Naive thymus-derived CD4-positive, alpha-beta T cell (primary cell): ENCODE measurements at places on chromosomes 12 and 14. TPM values are rescaled to one million over a fixed set of nuclear protein-coding genes. Genes with fewer than 3 reads are reported as not detected.

Gene ZBTB42
- 3.9 TPM for total RNA-seq

DNA sequence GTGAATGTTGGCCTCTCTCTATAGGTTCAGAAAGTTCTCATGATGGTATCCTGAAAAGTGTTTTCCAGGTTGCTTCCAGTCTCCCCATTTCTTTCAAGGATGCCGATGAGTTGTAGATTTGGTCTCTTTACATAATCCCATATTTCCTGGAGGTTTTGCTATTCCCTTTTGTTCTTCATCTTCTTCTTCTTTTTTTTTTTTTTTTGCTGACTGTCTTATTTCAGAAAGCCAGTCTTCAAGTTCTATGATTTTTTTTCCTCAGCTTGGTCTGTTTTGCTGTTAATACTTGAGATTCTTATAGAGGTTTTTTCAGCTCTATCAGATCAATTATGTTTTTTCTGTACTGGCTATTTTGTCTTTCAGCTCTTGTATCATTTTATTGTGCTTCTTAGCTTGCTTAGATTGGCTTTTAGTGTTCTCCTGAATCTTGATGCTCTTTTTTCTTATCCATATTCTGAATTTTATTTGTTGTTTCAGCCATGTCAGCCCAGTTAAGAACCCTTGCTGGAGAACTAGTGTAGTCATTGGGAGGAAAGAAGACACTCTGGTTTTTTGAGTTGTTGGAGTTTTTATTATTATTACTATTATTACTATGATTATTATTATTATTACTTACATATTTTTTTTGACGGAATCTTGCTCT is 124.4 kb downstream of the FUT8 start:
- no peak for DNase-seq

Gene ZDHHC22
- total RNA-seq = not detected

DNA sequence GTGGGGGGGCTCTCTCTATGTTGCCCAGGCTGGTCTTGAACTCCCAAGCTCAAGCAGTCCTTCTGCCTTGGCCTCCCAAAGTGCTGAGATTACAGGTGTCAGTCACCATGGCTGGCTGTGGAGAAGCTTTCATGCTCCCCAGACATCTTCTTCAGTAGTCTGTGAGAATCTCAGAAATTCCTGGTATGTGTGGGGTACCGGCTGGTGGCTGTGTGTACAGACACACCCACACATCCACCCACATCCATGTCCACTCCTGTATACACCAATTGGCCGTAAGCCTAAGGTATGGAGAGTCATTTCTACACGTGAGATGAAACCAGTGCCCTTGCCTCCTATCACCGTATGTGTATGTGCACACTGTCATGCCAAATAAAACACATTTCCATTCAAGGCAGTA is 27.8 kb downstream of the GPRC5D start:
- DNase-seq = no peak

GRCh38 chr12:105331805-105332251 is 1.3 kb downstream of the C12orf75 start:
- DNase-seq = no peak

Gene CLEC6A
- total RNA-seq = not detected

Gene GUCY2C
- not detected for total RNA-seq

Gene TSHR
- total RNA-seq = 0.48 TPM

- no peak for DNase-seq
Observed at GRCh38 chr14:85764822-85765221, 234.9 kb downstream of the FLRT2 start.

- DNase-seq = no peak
Observed at GRCh38 chr12:93908846-93909567, 231.8 kb downstream of the CRADD start.

Gene ADAM21
- total RNA-seq = not detected

- DNase-seq = no peak
Observed at GRCh38 chr12:47717046-47717442, 8.2 kb downstream of the ENDOU start.

- DNase-seq = no peak
Observed at GRCh38 chr12:12523229-12523628, 39.4 kb downstream of the DUSP16 start.

- no peak for DNase-seq
Observed at GRCh38 chr12:10027721-10028120, 2.8 kb upstream of the CLEC9A start.

- no peak for DNase-seq
Observed at GRCh38 chr14:91953170-91953985, 5.9 kb upstream of the FBLN5 start.

Gene SLCO1B1
- total RNA-seq = not detected

Gene SCN8A
- total RNA-seq = 0.27 TPM

Gene TOGARAM1
- 17.5 TPM for total RNA-seq

Gene BMAL2
- 0.34 TPM for total RNA-seq

GRCh38 chr12:53500142-53500775 is 824 bp upstream of the TARBP2 start:
- no peak for DNase-seq

DNA sequence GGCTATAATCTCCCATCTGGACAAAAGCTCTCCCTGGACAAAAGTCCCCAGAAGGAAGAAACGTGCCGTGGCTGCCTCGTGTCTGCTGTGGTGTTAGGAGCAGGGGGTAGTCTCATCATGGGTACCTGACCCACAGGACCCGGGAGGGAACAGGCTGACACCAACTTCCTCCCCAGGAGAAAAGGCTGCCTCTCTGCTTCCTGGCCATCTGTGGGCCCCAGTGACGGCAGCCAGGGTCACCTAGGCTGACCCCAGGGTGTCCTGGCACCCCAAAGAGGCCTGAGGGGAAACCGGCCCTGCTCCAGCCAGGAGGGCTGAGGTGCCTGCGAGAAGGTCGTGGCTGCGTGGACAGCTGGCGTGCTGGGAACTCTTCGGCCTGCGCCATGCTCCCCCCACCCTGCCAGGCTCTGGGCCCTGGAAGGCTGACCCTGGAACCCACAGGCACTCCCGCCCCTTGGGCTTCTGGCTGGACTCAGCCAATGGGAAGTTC is 133.9 kb downstream of the RFLNA start:
- no peak for DNase-seq

Gene TCTN1
- 10.2 TPM for total RNA-seq

Gene PTGDR
- 0.22 TPM for total RNA-seq

Gene CHST11
- total RNA-seq = 69.3 and 77.4 TPM in 2 replicates

DNA sequence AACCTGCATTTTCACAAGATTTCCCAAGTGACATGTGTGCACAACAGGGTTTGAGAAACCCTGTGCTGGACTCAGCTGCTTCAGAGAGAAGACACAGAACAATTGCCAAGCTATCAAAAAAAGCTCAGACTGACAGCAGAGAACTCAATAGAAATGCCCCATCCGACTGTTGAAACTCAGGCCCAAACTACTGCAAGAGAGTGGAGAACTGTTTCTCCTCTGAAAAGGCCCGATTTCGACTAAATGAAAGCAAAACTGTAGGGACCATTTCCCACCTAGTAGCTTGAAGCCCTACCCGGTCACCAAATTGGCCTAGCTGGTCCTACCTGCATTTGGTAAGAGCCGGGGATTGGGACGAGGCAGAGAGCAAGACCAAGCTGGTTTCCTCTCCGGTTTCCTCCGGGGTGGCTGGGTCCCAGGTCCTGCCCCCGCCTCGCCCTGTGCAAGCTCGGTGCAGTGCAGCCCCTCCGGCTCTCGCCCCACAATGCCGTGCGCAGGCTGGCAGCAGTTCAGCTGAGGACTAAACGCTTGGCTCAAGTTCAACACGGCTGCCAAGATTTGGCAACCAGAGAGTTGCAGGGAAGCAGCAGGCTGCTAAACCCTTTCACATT is 1180.6 kb downstream of the VRK1 start:
- peak; percentile 46 for DNase-seq

- no peak for DNase-seq
Observed at GRCh38 chr12:103627189-103627855, 40.2 kb downstream of the STAB2 start.

Gene DPF3
- total RNA-seq = 0.24 TPM

DNA sequence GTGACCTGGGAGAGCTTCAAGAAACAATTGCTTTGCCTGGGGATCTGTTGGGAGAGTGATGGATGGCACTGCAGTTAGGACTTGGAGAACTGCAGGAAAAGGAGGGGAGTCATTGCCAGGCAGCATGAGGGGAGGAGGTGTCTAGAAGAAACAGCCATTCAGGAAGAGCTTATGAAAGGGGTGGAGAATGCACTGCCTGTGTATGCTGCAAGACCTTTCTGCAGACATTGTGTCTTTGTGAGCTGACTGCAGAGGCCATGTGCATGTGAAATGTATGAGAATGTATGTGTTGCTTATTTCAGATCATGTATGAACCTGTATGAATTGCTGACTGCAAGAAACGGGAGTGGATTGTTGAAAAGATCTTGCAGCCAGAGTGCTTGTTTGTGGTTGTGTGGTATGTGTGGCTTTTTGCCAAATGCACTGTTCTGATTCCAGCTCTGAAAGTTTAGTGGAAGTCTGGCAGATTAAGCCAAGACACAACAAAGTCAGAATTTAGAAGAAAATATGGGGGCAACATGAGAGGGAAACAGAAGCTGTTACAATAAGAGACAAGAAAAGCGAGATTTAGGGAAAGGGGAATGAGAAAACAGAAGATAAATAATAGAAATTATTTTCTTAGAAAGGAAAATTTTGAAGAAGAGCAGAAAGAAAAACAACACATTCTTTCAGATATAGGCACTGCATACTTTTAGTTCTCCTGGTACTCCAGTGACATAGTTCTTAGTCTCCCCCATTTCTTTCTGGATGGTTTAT is 9.8 kb upstream of the RIMKLB start:
- peak; percentile 14 for DNase-seq

DNA sequence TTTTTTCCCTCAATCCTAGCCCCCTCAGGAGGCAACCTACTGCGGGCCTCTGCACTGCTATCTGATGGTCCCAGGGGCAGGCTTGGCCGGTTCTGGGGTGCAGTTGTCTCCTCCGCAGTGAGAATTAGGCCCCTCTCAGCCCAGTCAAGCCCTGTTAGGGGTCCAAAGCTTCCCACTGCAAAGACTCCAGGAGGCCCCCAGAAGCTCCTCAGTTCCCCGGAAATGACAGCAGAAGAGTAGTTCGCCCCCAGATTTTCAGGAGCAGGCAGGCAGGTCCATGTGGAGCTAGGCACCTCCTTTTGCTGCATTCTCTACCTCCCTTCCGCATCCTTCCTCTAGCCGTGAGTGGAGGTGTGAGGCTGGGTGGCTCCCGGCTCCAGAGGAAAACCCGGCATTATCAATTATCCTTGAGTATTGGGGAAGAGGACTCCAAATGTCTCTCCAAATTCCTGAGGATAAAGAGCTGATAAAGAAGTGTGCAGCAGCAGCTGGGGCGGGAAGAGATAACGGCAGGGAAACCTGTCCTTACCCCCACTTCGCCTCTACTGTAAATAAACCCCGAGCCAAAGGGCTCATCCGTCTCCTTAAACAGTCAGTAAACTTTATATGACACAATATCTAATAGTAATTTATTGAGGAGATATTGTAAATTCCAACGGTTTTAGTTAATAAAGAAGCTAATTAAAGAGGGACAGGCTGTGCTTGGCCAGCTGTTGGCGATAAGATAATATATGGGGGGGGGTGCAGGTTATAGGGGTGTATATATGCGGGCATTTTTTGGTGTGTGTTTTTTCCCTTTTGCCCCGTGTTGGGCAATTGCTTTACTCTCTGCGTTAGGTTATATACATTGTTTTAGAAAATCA is 641 bp upstream of the HOXC12 start:
- no peak for DNase-seq

DNA sequence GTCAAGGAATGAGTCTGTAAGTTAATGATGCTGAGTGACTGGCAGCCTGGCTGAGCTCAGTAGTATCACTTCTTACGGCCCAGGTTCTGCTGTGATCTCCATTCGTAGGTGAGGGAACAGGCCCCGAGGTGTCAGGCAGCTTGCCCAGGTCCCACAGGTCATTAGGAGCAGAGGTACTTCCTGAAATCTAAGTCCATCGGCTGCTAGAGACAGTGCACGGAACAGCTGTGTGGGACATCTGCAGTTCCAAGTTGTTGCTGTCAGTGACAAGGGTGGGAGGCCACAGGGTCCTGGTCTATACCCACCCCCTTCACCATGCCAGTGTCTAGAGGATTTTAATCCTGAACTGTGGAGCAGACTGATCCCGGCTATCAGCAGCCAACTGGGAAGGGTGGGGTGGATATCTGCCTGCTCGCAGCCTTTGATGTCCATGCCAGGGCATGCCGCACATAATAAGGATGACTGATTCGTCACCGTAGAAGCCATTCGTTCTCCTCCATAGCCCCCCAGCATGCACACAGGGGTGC is 82.3 kb upstream of the RIN3 start:
- DNase-seq = no peak

- no peak for DNase-seq
Observed at GRCh38 chr12:110785240-110785639, 42.5 kb upstream of the PPP1CC start.

GRCh38 chr12:114747012-114747858 is 63.3 kb upstream of the TBX3 start:
- no peak for DNase-seq

GRCh38 chr12:39081910-39082309 is 176.5 kb upstream of the CPNE8 start:
- no peak for DNase-seq

DNA sequence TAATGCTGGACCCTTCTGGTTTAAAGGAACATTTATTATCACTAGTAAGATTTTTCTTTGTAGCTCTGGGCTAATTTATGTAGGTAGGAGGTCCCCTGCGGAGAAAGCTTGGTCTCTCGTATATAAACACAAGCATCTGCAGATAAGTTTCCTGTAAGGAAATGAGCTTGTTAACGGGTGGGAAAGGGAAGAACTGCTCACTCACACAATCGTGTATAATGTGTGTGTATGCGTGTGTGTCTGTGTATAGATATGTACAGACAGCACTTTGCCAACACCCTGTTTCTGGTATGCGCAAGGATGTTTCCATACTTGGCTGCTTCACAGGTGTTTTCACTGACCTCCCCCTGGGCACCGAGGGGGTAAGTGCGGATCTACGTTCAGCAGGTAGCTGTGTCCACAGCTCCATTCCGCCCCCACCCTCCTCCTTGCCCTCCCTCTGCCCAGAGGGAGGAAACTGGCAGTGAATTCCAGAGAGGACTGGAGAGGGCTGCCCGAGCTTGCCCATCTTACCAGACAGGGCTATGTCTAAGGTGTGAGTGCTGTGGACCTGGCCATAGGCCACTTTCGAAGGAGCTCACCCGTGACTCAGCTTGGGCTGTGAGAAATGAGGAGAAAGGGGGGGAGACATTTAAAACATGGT is 65.2 kb downstream of the NINJ2 start:
- no peak for DNase-seq

DNA sequence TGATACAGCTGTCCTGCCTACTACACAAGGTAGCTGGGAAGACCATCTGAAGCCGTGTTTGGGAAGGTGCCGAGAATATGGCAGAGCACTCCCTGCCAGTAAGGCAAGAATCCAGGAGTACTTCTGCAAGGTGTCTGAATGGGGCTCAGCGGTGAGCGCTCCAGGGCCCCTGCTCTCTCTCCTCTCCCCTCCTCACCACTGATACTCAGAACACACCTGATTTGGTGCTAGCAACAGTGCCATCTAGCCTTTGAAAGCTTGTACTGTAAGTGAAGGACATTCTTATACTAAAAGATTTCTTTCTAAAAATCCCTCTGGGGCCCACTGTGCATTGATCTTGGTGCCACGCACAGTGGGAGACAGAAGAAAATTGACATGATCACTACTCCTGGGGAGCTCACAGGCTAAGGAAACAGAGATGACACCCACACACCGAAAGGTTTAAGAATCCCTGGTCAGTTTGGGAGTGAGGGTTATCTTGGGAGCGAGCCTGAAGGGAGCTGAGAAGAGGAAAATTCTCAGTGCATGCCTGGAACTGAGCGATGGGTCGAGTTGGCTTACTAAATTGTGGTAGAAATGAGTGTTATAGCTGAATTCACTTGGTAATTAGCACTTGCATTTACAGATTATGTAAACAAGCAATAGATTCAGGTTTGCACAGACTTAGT is 216.9 kb downstream of the NTF3 start:
- no peak for DNase-seq
